T-helper 1 cell (primary cell): ENCODE measurements at places on chromosomes 6 and 20.

- no peak for DNase-seq
These were observed 120.4 kb downstream of the RNF144B start for GRCh38 chr6:18507561-18507960.

DNA sequence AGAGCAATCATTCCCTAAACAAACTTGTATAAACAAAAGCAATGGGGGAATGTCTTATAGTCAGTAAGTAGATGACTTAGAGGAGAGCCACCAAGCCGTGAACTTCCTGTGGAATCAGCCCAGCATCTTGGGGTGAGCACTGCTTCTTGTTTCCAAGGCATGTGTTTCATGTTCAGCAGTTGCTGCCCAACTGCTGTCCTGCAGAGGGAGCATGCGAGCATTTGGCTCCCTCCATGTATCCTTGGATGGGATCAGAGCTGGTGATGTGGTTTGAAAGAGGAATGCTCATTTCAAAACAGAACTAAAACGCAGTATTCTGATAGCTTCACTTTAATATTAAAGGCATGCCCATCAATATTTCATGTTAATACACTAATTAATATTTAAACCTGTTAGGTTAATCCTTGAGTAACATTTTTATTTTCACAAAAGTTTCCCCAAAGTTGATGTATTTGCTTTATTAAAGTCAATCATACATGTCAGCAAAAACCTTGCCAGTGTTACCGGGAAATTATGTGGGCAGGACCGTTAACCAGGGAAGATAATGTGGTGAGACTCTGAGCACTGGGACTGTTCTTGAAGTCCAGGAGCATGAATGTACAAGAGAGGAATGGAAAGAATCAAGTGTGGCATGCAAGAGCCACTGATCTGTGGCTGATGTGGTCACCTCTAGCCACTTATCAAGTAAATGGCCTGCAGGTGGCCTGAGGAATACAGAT lies 172.1 kb upstream of the GGTLC1 start:
- no peak for DNase-seq

DNA sequence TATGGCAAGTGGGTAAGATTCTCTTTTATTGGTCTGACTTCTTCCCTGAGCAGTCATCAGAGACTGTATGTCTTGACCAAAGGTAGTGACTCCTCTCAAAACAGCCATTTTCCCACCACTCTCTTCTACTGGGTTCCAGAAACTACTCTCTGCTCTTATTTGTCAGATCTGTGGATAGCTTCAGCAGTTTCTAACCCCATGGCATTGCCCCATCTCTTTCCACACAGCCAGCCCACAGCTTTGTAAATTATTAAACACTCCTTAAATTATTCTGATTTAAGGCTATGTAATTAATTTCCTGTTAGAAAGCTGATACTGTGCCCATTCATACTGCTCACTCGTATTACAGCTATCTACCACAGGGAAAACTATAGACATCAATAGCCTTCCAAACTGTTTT lies 138.4 kb upstream of the CNR1 start:
- DNase-seq, result no peak

DNA sequence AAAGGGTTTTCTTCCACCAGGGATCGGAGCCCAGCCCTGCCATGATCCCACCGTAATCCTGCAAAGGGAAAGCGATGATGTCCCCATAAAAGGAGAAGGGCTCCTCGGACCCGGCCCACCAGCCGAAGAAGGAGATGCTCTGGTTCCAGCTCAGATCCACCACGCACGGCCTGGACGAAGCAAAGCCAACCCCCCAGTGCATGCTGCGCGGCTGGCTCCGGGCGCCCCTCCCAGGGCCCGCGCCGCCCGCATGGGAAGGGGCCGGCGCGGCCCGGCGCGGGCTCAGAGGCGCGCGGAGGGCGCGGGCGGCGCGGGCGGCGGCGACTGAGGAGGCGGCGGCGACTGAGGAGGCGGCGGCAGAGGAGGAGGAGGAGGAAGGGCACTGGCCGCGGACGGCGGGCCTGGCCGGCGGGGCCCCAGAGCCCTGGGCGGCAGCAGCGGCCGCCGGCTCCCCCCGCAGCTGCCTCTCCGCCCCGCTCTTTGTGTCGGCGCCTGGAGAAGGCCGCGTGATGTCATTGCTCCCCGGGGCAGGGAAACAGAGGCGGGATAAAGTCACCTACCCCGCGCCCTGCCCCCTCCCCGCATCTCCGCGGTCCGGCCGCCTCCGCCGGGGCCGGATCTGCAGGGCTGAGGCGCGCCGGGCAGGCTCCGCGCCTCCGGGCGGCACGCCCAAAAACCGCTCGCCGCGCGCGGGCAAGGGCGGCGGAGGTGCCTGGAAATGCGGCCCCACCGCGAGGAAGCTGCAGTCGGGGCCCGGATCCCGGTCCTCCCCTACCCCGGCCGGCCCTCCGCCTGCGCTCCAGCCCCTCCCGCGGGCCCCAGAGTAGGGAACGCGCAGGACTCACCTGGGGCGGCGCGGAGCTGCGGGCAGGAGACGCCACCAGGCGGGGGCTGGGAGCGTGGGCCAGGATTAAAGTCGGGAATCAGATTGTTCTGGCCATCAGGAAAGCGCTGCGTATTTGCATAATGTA lies at the start of gene FAXC:
FAXC (minus strand) TSS at position 504 of the 971 bp plus-strand sequence; CDS start at position 202, 302 bp downstream.
- no peak for DNase-seq

DNA sequence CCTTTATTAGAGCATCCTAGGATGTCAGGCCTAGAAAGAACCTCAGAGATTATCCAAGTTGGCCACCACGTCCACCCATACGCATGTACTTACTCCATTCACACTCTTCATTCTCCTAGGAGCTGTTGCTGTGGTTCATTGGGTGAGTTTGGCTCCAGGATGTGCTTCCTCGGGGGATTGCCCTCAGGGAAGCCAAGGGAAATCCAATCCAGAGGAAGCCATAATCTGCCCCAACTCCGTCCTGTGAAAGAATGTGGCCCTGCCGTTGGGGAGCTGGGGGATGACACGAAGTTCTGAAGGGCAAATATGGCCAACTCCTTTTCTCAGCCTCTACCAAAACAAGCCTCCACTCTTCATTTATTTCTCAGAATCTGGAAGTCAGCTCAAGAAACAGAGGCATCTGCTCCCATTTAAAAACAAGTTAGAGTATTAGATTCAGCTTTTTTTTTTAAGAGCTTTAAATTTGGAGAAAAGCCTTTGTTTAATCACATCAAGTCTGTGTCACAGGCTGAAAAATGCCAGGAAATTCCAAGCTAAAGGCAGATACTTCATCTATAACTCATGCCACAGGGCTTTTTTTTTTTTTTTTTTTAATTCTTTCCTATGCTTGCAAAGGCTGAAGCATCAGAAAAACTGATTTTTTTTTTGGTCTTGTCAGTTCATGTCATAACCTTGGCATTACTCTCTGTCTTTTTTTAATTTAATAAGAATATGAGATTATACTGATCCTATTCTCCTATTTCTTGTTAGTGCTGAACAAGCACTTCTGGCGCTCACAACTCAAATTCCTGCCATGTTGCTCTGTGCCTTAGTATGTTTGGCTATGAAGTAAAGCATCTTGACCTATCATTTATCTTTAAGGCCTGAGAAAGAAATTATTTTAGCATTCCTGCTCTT lies 480.9 kb upstream of the MARCKS start:
- DNase-seq, result no peak
